ENCODE measurements at places on chromosomes 16 and 17. TPM values are rescaled to one million over a fixed set of nuclear protein-coding genes. Genes with fewer than 3 reads are reported as not detected.

- DNase-seq, result no peak
Measured at GRCh38 chr17:2707721-2708584, 3.6 kb downstream of the CLUH start.

GRCh38 chr16:23081675-23082119 lies 67.6 kb downstream of the USP31 start:
- DNase-seq, result no peak

GRCh38 chr16:69922200-69922599 lies 28.9 kb upstream of the CLEC18A start:
- no peak for DNase-seq

DNA sequence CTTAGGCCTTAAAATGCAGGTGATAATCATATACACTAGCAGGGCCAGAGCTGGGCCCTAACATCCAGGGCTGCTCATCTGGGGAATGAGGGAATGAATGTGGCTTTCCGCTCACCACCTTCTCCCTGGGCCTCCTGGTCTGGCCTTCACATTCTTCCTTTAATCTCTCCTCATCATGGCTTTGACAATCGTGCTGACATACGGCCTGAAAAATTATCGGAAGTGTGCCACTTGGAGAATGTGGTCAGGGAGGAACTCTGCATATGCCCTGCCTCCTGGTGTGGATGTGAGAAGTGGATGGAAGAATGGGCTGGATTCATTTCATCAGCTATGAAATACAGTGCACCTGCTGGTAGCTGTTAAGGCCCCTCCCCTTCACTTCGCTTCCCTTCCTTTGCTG lies 2.4 kb downstream of the WSCD1 start:
- DNase-seq, result no peak

The CNTD1 gene
- not detected for total RNA-seq

The PRCD gene
- 2.6 TPM for total RNA-seq

Data from PC-9 (cell line).